ENCODE measurements at places on chromosomes 16 and 17.
A peak's percentile ranks its signal among the peaks of the same experiment; 100 is the strongest.

- DNase-seq = no peak
These were observed 517 bp downstream of the RUNDC1 start for GRCh38 chr17:42980766-42981397.

DNA sequence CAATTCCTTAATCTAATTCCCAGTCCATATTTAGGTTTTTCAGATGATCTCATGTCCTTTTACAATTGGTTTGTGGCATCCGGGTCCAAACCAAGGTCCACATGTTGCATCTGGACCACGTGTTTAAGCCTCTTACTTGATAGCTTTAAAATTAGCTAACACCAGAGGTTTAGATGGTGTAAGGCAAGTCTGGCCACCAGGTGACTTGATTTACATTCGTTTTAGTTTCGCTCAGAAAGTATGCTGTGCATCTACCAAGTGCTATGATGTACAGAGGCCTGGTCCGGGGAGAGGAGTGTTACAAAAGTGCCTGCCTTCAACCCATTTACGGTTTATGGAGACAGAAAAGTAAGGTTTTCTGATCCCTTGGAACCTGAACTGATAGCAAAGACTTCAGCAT lies 878 bp upstream of the DNAJA2 start:
- no peak for DNase-seq

GRCh38 chr17:43994272-43995149 lies 9.9 kb upstream of the NAGS start:
- DNase-seq = no peak

DNA sequence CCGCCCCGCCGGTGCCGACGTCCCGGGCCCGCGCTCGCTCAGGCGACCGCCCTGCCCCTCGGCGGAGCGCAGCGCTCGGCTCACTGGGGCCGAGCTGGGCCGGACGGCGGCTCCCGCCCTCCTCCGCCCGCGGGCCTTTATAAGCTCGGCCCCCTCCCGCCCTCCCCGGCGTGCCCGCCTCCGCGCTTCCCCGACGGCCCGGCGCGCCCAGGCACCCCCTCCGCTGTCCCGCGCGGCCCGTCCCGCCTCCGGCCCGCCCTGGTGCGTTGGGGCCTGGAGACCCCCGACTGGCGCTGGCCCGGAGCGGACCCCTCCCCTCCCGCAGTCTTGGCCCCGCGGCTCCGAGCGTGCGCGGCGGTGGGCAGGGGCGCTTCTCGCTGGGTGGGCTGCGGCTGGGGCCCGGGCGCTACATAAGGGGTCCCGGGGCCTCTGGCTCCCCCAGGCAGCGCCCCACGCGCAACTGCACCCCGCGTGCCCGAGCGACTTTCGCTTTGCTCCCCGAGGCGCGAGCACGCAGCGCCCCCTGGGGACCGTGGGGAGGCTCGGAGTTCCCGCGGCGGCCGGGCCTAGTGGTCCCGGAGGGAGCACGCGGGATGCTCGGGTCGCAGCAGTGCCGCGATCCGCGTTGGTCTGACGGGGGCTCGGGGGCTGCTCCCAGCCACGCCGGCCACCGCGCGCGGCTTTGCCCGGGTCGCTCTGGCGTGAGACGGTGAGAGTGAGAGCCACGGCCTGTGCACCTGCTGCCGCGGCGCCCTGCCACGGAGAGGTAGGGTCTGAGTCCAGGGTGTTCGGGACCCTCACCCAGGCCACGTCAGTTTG lies at the start of gene PIEZO1:
Gene PIEZO1 (minus strand): TSS at position 115 of the 819 bp plus-strand sequence. CDS start 256 bp downstream, outside the sequence.
- DNase-seq = peak; percentile 58

- peak; percentile 30 for DNase-seq
These were observed 22.8 kb upstream of the PVALEF start for GRCh38 chr17:81142301-81143199.

DNA sequence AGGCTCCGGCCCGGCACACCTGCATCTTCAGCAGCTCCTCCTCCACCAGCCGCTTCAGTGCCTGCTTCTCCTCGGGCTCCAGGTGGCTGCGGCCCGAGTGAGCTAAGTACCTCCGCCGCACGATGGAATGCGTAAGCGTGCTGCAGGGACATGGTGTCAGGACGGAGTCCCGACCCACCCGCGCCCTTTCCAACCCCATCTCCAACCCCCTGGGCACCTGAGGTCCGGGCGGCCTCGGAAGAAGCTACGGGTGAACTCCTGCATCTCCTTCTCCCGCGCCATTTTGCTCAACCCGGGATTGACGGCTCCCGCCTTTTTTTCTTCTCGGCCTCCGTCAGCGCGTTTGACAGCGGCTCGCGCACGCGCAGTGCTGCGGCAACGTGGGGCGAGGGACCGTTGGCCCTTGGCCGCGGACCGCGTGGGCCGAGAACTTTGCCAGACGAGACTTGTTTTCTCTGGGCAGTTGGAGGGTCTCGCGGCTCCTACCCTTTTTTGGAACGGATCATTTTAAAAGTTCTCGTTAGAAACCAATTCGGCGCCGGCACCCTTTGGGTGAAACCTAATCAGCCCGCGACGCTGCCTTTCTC lies at the start of gene HIRIP3:
Gene HIRIP3 (minus strand): TSS at position 294 of the 587 bp plus-strand sequence. CDS start 12 bp downstream, at position 282.
- peak; percentile 68 for DNase-seq

- DNase-seq = no peak
These were observed 39.8 kb downstream of the KSR1 start for GRCh38 chr17:27496005-27496404.

DNA sequence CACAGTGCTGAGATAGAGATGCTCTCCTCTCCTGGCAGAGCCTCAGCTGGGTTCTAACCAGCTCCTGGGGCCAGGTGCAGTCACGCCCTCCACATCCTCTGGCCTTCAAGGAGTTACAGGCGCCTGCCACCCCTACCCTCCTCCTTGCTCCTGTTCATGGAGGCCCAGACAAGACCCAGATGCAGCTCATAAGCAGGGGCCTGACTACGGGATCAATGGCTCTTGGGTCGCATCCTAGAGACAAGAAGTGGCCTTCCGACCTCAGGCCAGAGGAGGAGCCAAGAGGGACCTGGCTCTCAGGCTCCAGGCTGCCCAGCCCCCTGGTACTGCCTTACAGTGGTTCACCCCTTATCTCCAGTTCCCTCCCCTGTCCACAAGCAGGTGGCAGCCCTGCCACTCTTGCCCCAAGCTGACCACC lies 23.0 kb downstream of the ARHGAP27 start:
- DNase-seq = no peak

DNA sequence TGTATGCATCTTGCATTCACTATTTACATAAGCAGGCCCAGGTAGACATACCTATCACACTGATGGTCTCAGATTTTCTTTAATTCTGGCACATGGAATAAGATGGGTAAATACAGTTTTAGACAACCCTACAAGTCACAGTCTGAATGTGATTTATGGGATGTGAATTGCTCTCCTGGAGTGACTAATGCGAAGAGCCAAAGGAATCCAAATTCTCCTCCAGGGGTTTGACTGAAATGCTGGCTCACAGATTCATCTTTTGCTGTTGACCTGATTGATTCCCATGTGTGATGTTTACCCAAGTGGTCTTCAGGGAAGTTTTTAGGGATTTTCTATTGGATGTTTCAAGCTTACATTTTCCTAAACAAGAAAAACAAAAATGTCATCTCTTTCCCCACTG lies 277.9 kb upstream of the MON1B start:
- DNase-seq = no peak

Data from bone marrow (tissue), 2 donors.